ENCODE measurements at places on chromosomes 4 and X. TPM values are rescaled to one million over a fixed set of nuclear protein-coding genes. Genes with fewer than 3 reads are reported as not detected.

GRCh38 chrX:85084770-85085393 lies 81.2 kb downstream of the APOOL start:
- no peak overlapping the region for H3K4me3 ChIP-seq
- no peaks in the 10 kb centered on the region for H3K36me3 ChIP-seq
- peaks cover 8% of the 10 kb centered on the region for H3K4me1 ChIP-seq
- no peaks in the 10 kb centered on the region for H3K27me3 ChIP-seq
- no peak overlapping the region for H3K27ac ChIP-seq
- peak; percentile 40 for DNase-seq

- H3K4me1 ChIP-seq, result no peaks in the 10 kb centered on the region
- peak; percentile 58 for DNase-seq
- H3K4me3 ChIP-seq, result no peak overlapping the region
Measured at GRCh38 chr4:46931981-46932380, 22.9 kb upstream of the COX7B2 start.

GRCh38 chr4:152630324-152630723 lies 49.5 kb downstream of the TMEM154 start:
- no peak for DNase-seq
- H3K4me1 ChIP-seq, result no peaks in the 10 kb centered on the region

DNA sequence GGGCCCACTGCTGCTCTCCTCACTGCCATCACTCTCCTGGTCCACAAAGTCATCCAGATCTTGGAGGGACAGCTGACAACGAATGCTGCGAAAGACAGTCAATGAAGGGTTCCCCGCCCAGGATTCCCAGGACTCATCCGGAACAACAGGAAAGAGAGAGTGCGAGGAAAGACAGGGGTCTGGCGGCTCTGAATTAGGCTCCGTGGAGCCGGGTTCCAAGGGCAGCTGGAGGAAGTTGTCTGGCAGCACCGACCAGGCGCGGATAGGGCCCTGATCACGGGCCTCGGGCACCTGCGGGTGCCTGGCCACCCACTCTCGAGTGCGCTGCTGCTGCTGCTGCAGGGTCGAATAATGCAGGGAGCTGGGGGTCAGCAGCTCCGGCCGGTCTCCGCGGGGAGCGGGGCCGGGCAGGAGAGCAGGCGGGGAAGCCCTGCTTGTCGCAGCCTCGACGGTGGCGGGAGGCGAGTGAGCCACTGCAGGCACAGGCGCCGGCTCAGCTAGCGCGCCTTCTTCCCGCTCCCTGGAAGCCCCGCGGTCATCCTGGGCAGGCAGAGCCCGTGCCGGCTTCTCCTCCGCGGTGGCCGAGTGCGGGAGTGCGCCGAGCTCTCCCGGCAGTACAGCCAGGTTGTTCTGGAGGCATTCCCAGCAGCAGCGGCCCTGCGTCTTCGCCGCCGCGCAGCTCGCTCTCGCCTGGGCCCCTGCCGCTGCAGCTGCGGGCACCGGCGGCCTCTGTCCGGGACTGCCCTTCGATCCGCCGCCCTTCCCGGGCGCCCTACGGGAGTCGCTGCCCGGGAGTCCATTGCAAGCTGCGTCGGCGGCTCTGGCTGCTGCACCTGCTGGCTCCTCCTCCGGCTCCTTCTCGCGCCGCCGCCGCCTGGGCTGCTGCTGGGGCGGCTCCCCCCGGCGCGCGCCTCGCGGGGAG lies 1.1 kb downstream of the SOWAHB start:
- peak overlapping the region; percentile 37 for H3K4me3 ChIP-seq
- peak; percentile 27 for DNase-seq
- no peaks in the 10 kb centered on the region for H3K36me3 ChIP-seq
- no peaks in the 10 kb centered on the region for H3K4me1 ChIP-seq
- peaks cover 93% of the 10 kb centered on the region for H3K27me3 ChIP-seq

DNA sequence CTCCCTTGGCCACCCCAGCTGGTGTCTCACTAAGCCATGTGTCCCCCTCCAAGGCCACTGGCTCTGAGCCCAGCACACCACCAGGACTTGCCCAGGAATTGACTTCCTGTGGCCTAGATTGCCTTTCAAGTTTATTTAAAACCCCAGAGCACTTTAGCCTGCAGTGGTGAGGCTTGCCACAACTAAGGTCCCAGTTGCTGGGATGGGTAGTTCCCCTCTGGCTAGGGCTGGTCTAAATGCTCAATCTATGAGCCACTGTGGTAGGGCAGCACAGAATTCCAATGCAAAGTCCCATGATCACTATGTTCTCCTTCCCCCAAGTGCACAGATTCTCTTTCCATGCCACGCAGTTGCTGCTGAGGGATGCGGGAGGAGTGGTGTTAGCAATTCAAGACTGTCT lies 61.1 kb upstream of the HCCS start:
- no peak overlapping the region for H3K27ac ChIP-seq
- no peak for DNase-seq
- H3K36me3 ChIP-seq, result no peaks in the 10 kb centered on the region
- H3K27me3 ChIP-seq, result no peaks in the 10 kb centered on the region

The CSAG2 gene
- not detected for polyA plus RNA-seq

The GPC4 gene
- polyA plus RNA-seq, result 24.8 TPM

The PABPC1L2B gene
- polyA plus RNA-seq, result not detected

Data from cardiac muscle cell (in vitro differentiated cells and primary cell).